ENCODE measurements at places on chromosomes 7 and 10.

DNA sequence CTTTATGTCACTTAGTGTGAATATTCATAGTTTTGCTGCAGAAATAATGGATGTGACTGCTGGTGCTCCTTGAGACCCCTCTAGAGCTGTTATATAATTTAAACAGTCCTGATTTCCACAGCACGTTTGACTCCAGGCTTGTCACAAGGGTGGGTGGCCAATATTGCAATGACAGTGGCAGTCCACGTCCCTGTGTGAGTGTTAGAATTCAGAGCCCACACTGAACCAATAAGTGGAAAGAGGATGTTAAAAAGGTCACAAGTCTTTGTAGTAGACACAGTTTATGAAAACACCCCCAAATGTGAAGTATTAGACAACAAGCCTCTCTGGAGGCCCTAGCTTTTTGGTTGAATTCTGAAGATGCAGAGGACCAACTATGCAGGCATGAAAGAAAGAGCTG is 2.0 kb downstream of the PPP1R17 start:
- DNase-seq: no peak

- DNase-seq: no peak
These were observed 13.4 kb downstream of the BUD31 start for GRCh38 chr7:99422186-99422585.

- DNase-seq: no peak
These were observed 379.1 kb downstream of the TCERG1L start for GRCh38 chr10:130932326-130933007.

DNA sequence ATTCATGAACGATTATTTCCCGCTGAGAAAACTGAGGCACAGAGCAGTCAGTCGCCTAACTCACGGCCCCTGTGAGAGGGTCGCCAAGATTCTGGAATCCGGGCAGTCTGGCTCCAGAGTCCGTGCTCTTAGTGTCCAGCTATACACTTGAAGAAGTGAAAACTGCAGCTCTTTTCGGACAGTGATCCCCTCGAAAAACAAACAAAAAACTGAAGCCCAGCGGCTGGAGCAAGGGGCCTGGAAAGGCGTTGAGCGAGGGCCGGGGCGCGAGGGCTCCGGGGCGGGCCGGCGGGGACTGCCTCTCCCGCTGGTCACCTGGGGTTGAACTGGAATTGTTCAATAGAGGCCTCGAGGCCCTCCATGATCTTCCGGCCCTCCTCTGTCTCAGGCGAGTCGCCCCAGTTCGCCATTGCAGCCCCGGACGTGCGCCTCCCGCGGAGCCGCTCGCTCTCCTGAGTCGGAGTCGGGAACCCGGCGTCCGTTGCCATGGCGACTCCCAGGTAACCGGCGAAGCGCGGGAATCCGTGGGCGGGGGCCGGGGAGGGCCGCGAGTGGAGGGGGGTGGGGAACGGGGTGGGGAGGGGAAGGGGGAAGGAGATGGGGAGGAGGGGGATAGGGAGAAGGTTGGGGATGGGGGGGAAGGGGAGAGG is 881 bp downstream of the C10orf67 start:
- DNase-seq: no peak

DNA sequence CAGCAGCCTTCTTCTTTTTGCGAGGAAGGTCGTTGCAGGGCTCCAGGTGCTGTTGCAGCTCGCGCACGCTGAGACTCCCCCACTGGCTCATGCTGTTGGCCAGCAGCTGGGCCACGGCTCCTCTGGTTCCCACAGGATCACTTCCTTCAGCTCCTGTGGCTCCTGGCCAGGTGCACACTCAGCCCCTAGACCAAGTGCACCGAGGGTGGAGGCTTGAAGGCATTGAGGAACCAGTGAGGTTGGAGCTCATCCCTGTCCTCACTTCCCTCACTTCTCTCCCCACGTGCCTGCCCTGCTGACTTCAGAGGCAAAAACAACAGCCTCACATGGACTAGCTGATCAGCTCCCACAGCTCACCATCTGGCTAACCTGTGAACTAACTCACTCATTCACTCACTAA is 46.2 kb upstream of the ADRB1 start:
- DNase-seq: no peak

GRCh38 chr7:82729172-82730030 is 285.8 kb upstream of the CACNA2D1 start:
- no peak for DNase-seq

DNA sequence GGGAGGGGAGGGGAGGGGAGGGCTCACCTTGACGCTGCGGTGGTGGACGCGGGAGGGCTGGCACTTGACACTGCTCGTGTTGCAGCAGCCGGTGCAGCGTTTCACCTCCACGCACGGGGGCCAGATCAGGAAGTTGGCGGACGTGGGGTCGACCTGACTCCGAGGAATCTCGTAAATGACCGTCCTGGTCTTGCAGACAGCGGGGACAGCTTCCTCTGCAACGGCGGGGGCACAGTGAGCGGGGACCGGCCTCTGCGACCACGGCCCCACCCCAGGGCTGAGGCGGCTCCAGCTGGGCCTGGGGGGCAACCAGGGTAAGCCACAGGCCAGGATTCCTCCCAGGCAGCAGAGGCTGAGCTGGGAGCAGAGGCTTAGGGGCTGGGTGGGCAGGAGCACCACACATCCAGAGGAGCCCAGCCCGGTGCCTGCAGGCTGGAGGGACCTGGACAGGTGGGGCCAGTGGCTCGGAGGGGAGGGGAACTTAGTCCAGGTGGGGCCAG is 8.8 kb downstream of the PDGFA start:
- DNase-seq: no peak

DNA sequence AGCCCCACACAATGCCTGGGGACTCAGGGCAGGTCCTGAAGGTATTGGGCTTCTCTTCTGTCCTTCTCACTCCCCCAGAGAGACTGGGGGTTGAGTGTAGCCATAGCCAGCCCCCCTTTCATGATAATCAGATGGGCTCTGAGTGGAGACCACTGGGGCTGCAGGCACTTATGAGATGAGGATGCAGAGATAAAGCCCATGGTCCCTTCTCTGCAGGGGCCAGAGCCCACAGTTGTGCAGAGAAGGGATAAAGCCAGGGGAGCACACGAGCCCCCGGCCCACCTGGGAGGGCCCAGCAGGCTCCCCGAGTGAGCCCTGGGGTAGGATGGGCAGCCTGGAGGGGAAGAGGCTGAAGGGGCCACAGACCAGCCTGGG is 96.2 kb downstream of the BMS1 start:
- DNase-seq: no peak

- DNase-seq: no peak
These were observed 26.6 kb downstream of the RHEB start for GRCh38 chr7:151493083-151493482.

GRCh38 chr10:58318346-58318745 is 16.5 kb upstream of the UBE2D1 start:
- DNase-seq: no peak

GRCh38 chr7:597348-598178 is 77.9 kb upstream of the PDGFA start:
- DNase-seq: no peak

- no peak for DNase-seq
These were observed 41.2 kb downstream of the TNRC18 start for GRCh38 chr7:5382281-5382892.

DNA sequence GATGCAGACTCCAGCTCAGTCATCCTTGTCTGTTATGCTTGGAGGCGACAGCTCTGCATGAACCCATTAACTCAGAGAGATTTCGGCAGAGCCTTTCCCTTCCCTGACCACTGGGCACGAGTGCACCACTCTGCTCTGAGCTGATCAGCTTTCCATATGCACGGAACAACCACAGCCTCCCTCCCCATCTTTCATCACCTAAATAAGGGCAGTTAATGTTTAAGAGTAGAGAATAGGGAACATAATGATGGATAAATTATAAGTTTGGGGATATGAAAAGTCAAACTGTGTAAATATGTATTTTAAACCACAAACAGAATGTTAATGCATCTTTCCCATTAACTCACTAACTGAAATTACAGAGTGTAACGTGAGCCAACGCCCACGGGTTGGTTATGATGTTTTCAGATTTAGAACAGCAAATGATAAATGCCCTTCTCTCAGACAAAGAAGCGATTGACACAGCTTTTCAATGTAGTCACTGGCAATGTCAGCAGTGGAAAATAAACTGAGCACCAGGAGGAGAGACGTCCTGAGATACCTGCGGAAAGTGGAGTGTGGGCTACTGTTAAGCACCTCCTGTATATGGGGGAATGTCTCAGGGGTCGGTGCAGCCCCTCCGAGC is 658.2 kb downstream of the LRMDA start:
- no peak for DNase-seq

GRCh38 chr10:122648599-122649428 is 50.8 kb downstream of the C10orf120 start:
- DNase-seq: no peak

DNA sequence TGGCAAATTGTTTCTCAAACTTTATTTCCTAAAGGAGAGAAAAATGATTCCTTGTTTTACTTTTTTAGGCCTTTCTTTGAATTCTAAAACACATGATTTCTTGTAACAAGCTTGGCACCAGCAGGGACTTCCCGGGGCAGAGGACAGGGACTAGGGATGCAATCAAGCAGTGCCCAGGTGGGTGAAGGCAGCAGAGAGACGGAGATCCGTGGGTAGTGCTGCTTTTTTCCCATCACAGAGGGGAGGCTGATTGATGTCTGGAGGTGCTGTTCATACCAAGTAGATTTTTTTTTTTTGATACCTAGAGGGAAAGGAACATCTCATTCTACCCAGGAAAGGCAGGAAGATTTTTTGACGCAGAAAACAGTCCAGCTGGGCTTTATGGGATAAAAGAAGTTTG is 91.9 kb downstream of the FAM171A1 start:
- DNase-seq: no peak

DNA sequence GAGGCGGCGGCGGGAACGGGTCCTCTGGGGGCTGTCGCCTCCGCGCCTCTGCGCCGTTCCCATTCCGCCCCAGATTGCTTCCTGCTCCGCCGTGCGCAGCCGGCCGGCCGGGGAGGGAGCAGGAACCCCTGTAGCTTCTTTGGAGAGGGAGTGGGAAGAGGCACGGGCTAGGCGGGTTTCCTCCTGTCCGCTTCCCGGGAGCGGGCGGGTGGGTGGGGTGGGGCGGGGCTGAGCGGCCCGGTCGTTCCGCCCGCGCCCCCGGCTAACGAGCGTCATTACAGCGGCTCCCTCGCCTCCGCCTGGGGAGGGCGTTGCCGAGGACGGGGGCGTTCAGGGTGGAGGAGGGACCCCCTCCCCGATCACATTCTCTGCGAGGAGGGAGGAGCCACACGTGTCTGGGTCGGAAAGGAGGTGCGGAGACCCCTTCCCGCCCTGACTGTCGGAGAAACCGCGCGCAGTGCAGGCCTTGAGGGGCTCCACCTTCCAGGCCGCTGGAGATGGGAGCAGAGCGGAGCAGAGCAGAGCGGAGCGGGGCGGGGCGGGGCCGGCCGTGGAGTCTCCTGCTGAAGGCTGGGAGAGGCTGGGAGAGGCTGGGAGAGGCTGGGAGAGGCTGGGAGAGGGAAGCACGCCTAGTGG is 39.7 kb downstream of the AGAP3 start:
- DNase-seq: no peak

DNA sequence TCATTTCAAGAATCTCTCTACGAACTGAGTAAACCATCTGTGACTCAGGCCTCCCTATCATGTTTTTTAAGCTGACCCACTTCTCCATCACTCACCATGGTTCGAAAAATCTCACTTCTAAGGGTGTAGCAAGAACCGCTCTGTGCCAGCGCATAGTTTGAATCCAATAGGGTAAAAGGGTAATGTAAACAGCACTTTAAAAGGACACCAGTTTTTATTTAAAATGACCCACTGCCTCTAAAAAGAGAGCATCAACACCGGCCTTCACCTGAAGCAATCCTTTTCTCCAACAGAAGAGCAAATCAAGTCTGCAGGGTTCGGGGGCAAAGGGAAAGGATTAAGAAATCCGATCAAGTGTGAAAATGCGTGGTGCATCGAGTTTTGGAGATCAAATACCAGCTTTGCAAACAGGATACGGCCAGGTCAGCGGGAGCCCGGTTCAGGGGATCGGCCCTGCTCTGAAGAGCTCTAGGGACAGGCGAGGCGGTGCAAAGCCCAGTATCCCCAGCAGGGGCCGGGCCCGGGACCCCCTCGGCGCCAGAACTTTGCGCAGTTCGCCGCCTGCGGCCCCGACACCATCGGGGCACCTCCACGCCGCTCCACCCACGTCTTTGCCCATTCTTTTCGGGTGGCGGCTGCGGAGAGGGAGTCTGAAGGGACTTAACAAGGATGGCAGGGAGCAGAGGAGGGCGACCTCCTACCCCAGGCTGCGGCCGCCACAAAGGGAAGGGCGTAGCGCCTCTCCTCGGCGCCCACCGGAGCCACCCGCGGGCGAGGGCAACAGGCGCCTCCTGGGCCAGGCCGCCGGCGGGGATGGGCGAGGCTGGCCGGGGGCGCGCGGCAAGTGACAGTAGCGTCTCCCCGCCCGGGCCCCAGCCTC is 842 bp downstream of the NMT2 start:
- DNase-seq: no peak

GRCh38 chr7:157360483-157361025 is 23.8 kb downstream of the DNAJB6 start:
- DNase-seq: no peak

DNA sequence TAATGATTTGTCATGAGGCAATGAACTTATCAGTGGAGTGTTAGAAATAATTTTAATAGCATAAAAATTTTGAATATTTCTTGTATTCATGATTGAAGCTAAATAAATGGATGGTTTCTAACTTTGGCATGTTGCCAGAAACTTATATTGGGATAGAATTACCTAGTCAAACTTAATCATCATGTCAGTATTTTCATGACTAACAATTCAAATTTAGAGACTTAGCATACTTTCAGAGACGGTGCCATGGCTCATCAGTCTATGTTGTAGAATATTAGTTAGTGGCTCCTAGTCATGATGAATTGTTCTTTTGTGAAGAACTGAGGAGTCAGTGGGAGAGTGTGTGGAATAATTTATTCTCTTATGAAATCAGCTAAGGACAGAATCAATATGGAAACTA is 599.6 kb upstream of the POT1 start:
- DNase-seq: no peak

- DNase-seq: no peak
These were observed 3.3 kb downstream of the PTPN12 start for GRCh38 chr7:77540402-77540822.

- no peak for DNase-seq
These were observed 61.6 kb downstream of the CCDC71L start for GRCh38 chr7:106599343-106599698.

DNA sequence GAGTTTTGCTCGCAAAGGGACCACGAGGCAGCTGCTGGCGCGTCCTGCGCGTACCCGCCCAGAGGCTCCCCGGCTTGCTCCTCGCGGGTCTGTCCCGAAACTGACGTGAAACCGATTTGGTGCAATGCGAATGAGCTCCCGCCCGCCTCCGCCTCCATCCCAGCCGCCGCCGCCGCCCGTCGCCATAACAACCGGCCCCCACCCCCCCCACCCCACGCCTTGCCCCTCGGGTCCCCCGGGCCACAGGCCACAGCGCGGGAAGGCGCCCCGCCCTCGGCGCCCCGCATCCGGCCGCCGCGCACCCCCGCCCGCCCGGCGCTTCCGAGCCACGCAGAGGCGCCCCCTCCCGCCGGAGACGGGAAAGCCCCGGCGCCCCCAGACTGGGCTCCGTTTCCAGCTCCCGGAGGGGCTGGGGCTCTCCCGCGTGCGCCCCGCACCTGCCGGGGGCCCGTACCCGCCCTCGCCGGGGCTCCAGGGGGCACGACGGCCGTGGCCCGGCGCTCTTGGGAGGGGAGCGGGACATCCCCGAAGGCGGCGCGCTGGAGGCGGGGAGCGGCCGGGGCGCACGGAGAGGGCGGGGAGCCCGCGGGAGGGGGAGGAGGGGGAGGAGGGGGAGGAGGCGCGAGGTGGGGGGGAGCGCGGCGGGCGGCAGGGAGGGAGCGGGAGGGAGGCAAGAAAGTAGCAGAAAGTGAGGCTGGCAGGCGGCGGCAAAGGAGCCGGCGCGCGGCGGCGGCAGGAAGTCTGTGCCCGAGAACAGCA is at the start of gene CAMK1D:
CAMK1D (plus strand) TSS at position 678 of the 759 bp plus-strand sequence.
- DNase-seq: peak; percentile 84

GRCh38 chr7:129298268-129298893 is 73.6 kb downstream of the AHCYL2 start:
- DNase-seq: peak; percentile 20
